SJSA1 (cell line): ENCODE measurements at places on chromosomes 3 and 15.

- H3K36me3 ChIP-seq, result no peaks in the 10 kb centered on the region
- no peak for DNase-seq
- H3K4me3 ChIP-seq, result no peak overlapping the region
- peaks cover 4% of the 10 kb centered on the region; the same call in 1 of the 2 replicates for H3K27me3 ChIP-seq
Measured at GRCh38 chr3:10783360-10784351, 32.4 kb upstream of the SLC6A11 start.

GRCh38 chr15:43168192-43169107, 16.8 kb upstream of the CCNDBP1 start:
- H3K36me3 ChIP-seq, result peaks cover 10% of the 10 kb centered on the region
- H3K4me3 ChIP-seq, result no peak overlapping the region
- no peak overlapping the region for H3K27ac ChIP-seq
- no peaks in the 10 kb centered on the region for H3K4me1 ChIP-seq
- H3K27me3 ChIP-seq, result no peaks in the 10 kb centered on the region; the same call in 1 of the 2 replicates
- no peak for DNase-seq

DNA sequence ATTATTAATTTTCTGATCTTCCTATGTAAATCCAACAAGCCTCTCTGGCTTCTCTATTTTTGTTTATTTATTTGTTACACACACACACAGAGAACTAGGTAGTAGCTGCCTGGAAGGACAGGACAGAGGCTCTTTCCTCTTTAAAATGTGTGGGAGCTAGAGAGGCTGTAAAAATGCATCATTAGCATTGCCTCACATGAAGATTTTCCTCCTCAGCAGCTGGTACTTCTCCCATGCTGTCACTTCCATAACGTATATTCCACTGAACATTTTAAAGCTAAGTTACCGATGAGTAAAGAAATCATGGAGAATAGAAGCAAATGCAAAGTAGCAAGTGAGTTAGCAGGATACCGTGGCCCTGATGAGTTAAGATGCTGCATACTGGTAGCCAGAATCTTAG, 63.9 kb downstream of the IMPG2 start:
- no peaks in the 10 kb centered on the region for H3K27me3 ChIP-seq
- no peak overlapping the region for H3K4me3 ChIP-seq
- H3K27ac ChIP-seq, result no peak overlapping the region

- no peak overlapping the region for H3K4me3 ChIP-seq
- H3K27ac ChIP-seq, result no peak overlapping the region
- no peaks in the 10 kb centered on the region for H3K4me1 ChIP-seq
- H3K27me3 ChIP-seq, result no peaks in the 10 kb centered on the region
Measured at GRCh38 chr15:98455904-98456303, 192.4 kb upstream of the IGF1R start.
